ENCODE measurements at places on chromosomes 5 and 9.

DNA sequence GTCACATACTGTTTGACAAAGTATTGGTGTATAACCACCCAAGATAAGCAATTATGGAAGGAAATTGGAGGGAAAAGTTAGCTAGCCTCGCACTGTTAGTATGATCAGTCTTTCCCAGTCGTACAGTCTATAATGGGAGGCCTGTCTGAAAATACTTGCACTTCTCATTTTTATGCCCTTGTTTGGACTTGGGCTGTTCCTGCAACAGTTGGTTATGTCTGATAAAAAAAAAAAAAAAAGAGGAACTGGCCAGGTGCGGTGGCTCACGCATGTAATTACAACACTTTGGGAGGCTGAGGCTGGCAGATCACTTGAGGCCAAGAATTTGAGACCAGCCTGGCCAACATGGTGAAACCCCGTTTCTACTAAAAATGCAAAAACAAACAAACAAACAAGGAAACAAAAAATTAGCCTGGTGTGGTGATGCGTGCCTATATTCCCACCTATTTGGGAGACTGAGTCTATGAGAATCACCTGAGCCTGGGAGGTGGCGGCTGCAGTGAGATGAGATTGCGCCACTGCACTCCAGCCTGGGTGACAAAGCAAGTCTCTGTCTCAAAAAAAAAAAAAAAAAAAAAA is 58.3 kb upstream of the ANKRD33B start:
- no peak for DNase-seq

DNA sequence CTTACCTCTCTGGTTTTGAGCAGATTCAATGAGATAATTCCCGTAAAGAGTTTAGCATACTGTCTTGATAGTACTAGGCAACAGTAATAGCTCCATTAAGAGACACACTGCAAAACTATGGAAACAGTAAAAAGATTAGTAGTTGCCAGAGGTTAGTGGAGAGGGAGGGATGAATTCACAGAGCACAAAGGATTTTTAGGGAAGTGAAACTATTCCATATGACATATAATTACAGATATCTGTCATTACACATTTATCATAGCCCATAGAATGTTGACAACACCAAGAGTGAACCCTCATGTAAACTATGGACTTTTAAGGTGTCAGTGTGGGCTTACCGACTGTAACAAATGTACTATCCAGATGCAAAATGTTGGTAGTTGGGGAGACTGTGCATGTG is 176.4 kb upstream of the PLCXD3 start:
- no peak for DNase-seq

DNA sequence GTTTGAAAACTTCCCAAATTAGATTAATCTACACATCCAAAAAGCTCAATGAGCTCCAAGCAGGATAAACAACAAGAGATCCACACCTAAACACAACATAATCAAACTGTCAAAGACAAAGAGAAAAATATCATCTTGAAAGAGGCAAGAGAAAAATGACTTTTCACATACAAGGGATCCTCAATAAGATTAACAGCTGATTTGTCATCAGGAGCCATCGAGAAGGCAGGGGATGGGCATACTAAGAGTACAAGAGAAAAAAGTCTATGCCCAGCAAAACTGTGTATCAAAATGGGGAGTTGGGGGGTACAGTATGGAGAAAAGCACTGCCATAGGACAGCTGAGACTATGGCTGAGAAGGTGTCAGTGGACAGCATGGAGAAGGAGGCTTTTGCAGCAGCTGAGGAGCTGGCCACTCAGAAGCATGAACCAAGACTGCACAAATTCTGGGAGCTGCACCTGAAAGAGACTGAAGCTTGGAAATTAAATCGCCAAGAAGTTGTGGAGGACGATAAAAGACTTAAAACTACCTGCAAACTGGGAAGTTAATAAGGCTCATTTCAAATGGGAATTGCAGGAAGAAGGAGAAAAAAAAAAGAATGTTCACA is 20.9 kb downstream of the DNAJB5 start:
- no peak for DNase-seq

- DNase-seq = no peak
Observed at GRCh38 chr5:169657127-169657526, 20.1 kb downstream of the DOCK2 start.

GRCh38 chr5:14258840-14259239 is 115.7 kb downstream of the TRIO start:
- DNase-seq = no peak

- DNase-seq = no peak
Observed at GRCh38 chr5:169131616-169132301, 169.2 kb downstream of the SLIT3 start.

- no peak for DNase-seq
Observed at GRCh38 chr5:66818304-66818934, 222.2 kb downstream of the MAST4 start.

DNA sequence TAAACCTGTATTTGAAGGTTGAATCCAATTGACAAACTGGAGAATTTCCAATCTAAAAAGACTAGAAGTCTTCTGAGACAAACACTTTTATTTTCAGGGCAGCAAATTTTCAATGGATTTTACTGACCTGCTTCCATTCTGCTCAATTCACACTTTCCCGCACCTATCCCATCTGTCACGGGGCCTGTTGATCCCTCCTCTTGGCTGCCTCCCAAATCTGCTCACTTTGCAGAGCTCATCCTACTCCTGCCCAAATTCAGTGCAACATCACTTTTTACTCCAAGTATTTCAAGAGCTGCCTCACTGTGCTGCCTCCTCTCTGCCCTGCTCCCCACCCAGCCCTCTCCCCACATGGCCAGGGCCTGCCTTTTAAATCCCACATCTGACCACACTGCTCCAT is 35.1 kb downstream of the GOLM1 start:
- DNase-seq = no peak

DNA sequence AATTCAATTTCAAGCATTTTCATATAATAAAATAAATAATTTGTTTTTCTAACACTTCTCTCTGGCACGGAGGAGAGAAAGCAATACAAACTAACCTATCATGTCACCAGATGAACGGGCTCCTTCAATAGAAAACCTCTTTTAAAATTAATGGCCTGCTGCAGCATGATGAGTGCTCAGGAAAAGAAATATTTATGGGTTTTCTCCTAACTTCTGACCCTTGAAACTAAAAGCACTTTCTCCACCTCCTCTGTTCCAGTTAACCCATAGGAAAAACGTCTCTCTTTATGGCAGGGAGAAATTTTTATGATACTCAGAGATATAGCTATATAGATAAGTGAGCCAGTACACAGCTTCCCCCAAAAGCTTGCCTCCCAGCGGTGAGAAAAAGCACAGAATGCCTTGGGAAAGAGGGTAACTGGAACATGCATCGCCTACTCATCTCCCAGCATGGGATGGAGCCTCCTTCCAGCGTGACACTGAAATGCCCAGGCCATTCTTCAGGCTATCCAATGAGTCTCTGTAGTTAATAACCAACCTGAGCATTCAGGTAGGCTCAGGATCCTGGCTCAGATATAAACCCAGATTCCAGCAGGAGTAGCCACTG is 963.0 kb upstream of the DMAC1 start:
- no peak for DNase-seq

DNA sequence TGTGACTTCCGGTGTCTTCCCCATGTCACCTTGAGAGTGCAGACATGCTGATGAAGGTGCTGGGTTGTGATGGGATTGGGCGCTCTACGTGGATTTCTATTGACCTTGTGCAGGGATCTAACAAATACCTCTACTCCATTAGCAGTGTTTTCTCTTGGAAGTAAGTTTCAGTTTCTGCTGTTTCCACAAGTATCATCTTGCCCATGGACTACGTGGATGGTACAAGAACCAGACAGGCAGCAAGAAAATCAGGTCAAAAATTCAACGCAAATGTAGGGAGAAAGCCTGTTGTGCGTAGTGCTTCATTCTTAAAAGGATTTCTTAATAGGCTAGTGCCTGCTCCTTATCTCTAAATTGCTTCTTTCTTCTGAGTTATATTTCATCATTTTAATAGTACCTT is 60.8 kb downstream of the AOPEP start:
- no peak for DNase-seq

DNA sequence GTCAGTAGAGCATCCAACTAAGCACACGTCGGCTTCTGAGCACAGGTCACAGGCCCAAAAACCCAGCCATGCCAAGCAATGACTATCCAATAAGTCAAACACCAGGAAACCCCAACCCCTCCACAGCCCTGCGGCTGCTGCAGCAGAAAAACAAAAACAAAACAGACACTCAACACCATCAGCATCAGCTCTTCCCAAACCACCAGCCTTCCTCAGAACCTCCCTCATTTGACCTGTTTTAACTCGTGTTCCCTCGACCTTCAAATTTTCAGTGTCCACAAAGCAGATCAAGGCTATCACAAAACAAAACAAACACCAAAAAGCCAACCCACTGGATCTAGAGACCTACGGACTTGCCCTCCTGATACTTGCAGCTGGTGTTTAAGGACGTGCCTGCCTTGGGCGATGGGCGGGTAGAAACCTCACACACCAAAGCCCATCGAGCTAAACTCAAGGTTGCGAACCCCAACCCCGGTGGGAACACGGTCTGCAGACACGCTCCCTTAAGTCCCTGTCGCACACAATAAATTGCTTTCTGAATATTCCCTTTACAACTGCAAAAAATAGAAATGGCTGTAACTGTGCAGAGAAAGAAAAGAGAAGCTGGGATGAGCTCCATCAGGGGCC is 247.1 kb upstream of the ANKRD55 start:
- DNase-seq = peak; percentile 38

DNA sequence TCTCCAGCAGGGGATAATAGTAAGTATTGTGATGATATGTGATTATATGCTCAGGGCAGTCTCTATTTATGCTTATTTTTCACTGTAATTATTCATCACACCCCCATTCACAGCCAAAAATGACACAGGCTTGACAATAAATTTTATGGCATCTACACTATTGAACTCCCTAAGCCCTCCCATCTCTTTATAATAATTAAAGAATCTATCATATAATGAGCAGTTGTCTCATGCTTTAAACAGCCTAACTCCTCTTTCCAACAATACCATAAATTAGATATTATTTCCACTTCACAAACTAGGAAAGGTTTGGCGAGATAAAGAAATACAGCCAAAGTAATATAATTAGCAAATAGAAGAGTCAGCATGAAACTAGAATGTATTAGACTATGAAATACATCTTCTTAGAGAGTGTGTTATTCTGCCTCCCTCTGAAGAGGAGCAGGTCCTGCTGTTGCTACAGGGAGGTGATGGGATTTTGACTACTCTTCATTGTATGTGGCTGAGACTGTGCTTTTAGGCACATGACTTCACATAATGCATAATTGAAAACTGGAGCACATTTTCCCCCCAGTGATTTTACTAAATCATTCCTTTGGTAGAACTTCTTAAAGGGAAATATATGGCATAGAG is 488.8 kb downstream of the HTR1A start:
- DNase-seq = no peak

GRCh38 chr9:37555786-37556185 is 20.4 kb downstream of the FBXO10 start:
- DNase-seq = no peak

- no peak for DNase-seq
Observed at GRCh38 chr5:42491699-42492098, 68.5 kb downstream of the GHR start.

GRCh38 chr5:75985077-75985476 is 98.1 kb upstream of the SV2C start:
- no peak for DNase-seq

GRCh38 chr9:94150890-94151650 is 66.8 kb downstream of the PTPDC1 start:
- no peak for DNase-seq

GRCh38 chr5:95162231-95162992 is 122.5 kb downstream of the MCTP1 start:
- no peak for DNase-seq

DNA sequence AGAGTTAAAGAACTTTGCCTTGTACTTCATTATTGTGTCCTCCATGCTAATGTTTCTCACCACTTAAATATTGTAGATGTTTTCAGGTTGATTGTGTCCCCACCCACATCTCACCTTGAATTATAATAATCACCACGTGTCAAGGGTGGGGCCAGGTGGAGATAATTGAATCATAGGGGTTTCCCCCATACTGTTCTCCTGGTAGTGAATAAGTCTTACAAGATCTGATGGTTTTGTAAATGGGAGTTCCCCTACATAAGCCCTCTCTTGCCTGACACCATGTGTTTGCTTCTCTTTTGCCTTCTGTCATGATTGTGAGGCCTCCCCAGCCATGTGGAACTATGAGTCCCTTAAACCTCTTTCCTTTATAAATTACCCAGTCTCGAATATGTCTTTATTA is 248.3 kb downstream of the FBXL7 start:
- DNase-seq = no peak

- no peak for DNase-seq
Observed at GRCh38 chr5:54832045-54832444, 153.3 kb downstream of the ESM1 start.

- DNase-seq = peak; percentile 16
Observed at GRCh38 chr9:124776954-124777648, at the start of gene OLFML2A. Gene OLFML2A (plus strand): TSS chr9:124777133. CDS start chr9:124777271, 138 bp downstream.

DNA sequence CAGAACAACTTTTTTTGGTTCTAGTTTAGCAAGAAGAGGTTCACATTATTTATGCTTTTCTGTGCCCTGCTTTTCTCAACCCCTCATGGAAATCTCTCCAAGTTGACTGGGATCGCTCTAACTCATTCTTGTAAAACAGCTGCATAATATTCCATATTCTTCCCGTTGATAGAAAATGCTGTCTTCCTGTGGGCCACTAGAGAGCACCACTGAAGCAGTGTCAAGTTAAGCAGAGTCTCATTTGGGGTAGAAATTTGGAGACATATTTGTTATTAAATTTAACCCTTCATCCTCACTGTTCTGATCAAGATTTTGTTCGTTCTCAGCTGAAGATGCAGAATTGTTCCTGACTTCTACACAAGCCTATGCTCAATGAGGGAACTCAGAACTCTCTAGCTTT is 140.1 kb downstream of the CEMIP2 start:
- no peak for DNase-seq
